ENCODE measurements at places on chromosomes 1 and 21.

DNA sequence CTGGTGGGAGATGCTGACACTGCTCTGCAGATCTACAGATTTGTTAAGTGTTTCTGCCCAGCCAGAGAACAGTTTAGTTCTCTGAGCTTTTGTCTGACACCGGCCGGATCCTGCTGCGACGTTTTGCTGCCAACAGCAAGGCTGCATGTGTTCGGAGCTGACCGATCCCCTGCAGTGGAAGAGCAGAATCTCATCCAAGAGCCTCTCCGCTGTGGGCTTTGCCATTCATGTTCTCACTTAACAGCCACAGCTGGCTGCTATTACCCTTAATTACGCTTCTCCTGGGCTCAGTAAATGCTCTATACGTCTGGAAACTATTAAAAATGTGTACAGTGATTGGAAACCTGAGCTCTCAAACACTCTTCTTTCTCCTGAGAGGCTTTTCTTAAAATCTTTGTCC is 105.3 kb downstream of the BCAR3 start:
- no peak for DNase-seq

GRCh38 chr1:155320661-155321617 is at the start of gene RUSC1:
Gene RUSC1 (plus strand): TSS chr1:155320894. CDS start chr1:155321774, 880 bp downstream.
- DNase-seq: no peak

- DNase-seq: peak; percentile 9
Measured at GRCh38 chr1:218164930-218165700, 120.0 kb upstream of the RRP15 start.

- no peak for DNase-seq
Measured at GRCh38 chr1:156060937-156061636, at the start of gene RAB25. Gene RAB25 (plus strand): TSS chr1:156061160. CDS start chr1:156061401, 241 bp downstream.

- DNase-seq: peak; percentile 82
Measured at GRCh38 chr1:146012703-146013558, 8.6 kb downstream of the HJV start.

GRCh38 chr21:31922881-31923280 is 50.1 kb downstream of the HUNK start:
- DNase-seq: peak; percentile 9

- no peak for DNase-seq
Measured at GRCh38 chr1:60541831-60542532, 468.4 kb upstream of the C1orf87 start.

DNA sequence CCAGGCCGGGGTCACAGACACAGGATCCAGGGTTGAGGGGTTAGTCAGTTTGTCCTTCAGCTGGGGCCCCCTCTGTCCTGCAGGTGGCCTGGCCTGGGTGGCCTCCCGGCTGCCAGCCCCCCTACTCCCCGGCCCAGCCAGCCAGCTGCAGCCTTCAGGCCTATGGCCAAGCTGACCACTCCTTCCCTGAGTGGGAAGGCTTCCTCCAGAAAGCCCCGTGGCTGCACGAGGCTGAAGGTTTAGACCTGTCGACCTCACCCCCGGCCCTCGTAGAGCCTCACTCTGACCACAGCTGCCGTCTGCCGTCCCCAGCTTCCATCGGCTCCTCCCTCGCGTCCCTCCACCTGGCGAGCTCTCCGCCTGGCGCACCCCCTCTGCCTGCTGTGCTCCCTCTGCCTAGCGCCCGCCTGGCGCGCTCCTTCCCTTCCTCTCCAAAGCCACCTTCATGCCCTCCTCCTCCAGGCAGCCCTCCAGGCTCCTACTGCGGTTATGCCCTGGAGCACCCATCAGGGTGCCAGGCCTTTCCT is 9.6 kb downstream of the TTLL10 start:
- DNase-seq: no peak

GRCh38 chr1:11174261-11174942 is 14.8 kb upstream of the ANGPTL7 start:
- no peak for DNase-seq

GRCh38 chr1:3775490-3776230 is 3.1 kb downstream of the SMIM1 start:
- peak; percentile 66 for DNase-seq

GRCh38 chr1:110341146-110341871 is 2.1 kb downstream of the RBM15 start:
- no peak for DNase-seq

- DNase-seq: no peak
Measured at GRCh38 chr1:21530368-21531016, 21.3 kb downstream of the ALPL start.

- DNase-seq: no peak
Measured at GRCh38 chr1:78911956-78912880, 94.3 kb downstream of the ADGRL4 start.

DNA sequence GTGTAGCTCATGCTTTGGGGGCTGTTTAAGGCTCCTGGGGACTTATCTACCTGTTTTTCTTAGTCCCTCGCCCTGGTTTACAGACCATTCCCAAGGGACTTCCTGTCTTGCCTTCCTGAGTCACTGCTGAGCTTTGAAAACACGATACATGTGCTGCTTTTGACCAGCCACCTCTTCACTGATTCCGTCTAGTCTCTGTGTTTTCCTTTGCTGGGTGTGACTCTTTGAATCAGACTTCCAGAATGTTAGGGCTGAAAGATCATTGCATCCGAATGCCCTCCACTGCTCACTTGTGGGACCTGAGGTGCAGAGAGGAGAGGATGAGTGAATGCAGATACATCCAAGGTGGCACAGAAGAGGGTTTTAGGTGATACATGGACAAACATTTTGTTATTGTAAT is 35.4 kb upstream of the CITED4 start:
- DNase-seq: peak; percentile 33

DNA sequence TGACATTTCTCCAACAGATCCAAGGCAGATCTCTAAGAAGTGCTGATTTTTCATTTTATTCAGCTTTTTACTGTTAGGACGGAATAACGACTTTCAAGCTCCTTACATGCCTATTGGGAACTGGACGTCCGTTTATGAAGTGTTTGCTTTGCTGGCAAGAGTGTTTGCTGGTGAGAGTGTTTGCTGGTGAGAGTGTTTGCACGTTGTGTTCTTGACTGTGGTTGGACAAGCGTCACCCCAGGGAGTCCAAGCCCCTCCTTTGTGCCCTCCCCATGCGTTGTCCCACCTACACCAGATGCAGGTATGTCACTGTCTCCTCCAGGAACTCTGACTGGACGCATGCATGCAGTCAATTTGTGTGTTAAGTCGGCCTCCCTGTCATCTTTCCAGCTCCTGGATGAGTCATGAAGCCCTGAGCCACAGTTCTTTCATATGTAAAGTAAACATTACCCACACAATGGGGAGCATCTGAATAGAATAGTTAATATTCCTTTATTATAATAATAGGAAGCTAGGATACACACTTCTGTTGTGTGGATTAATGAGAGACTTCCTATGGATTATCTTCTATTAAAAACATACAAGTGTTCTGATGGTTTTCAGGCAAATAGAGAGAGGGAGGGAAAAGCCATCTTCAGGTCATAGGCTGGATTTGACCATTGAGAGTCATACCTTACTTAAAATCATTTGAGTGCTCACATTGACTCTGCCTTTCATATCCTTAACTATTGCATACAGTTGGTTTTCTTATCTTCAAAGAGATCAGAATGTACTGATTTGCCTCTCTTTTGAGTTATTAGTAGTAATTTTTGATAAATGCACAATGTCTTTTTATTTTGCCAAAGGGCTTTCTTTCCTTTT is 119.2 kb downstream of the GALNT2 start:
- DNase-seq: peak; percentile 87

DNA sequence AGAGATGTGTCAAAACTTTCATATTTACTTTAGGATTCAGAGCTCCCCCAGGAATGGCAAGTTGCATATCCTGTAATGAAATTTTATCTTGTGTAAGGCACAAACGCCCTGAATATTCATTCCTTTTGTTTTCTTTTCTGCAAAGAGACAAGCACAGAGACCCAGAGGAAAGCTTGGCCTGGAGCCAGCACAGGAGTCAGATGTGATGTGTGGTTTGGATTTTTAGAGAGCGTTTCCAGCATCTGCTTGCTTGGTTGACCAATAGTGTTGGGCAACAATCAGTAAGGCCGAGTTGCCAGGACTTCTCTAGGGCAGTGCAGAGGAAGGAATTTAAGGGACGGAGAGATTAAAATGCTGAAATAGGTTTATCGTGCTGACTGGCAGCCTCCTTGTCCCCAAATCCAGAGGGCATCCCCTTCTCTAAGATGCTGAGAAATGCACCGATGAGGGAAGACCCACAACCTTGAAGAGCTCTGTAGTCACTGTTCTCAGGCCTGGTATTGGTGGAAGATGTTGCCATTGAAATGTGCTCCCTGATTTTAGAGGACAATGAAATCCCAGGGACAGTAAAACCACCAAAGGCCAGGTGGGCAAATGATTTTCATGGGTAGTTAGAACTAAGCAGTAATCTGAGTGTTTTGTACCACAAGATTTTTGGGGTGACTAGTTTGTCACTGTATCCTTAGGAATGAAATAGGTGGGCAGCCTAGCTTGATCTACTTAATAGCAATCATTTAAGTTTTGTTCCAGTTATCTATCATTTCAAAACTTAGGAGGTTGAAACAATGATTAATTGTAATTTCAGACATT is 37.9 kb upstream of the RHOU start:
- DNase-seq: no peak
